ENCODE measurements at places on chromosomes 2 and 18.
A peak's percentile ranks its signal among the peaks of the same experiment; 100 is the strongest.

DNA sequence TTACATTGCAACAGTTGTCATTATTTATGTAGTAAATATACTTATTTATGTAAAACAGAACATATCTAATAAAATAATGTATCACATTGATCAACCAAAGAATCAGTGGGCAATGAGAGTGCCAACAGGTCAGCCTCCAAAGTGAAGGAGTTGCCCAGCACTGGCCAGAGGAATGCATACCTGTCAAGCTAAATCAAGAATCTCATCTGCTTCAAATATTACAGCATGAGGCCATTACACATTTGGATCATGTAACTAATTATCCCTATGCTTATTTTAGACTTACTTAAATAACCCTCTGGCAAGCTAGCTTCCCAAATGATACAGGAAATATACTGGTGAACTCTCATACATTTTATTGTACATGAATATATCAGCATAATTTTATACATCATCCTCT lies 1211.7 kb upstream of the ACVR2A start:
- H3K27me3 ChIP-seq: no peaks in the 10 kb centered on the region
- DNase-seq: no peak

- peaks cover 3% of the 10 kb centered on the region for H3K36me3 ChIP-seq
- H3K27me3 ChIP-seq: peaks cover 21% of the 10 kb centered on the region
- no peak overlapping the region for H3K4me3 ChIP-seq
- DNase-seq: no peak
- H3K4me1 ChIP-seq: peaks cover 9% of the 10 kb centered on the region
- H3K27ac ChIP-seq: no peak overlapping the region
Observed at GRCh38 chr2:207512356-207512755, 17.4 kb upstream of the CREB1 start.

DNA sequence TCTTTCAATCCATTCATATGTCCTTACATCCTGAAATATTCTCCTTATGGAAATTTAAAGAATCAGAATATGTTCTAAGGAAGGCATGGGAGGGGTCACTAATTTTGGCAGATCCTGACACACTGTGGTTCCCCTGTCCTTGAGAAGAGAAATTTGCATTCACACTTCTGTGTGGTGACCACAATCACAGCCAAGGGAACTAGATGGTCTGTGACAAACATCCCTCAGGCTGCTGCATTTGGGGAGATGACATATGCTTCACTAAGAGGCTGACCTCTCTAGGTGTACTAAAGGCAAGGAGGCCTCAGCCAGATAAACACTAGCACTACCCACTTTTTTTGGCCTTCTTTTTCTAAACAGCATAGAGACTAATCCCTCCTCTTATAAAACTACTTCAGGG lies 129.6 kb downstream of the MREG start:
- H3K27me3 ChIP-seq: peaks cover 36% of the 10 kb centered on the region
- no peak for DNase-seq
- H3K4me1 ChIP-seq: no peaks in the 10 kb centered on the region
- H3K36me3 ChIP-seq: no peaks in the 10 kb centered on the region
- no peak overlapping the region for H3K27ac ChIP-seq

- no peaks in the 10 kb centered on the region for H3K27me3 ChIP-seq
- no peak overlapping the region for H3K4me3 ChIP-seq
- DNase-seq: no peak
- H3K36me3 ChIP-seq: peaks cover 51% of the 10 kb centered on the region
- peaks cover 19% of the 10 kb centered on the region for H3K4me1 ChIP-seq
- no peak overlapping the region for H3K27ac ChIP-seq
Observed at GRCh38 chr2:20300656-20301055, 50.0 kb downstream of the PUM2 start.

DNA sequence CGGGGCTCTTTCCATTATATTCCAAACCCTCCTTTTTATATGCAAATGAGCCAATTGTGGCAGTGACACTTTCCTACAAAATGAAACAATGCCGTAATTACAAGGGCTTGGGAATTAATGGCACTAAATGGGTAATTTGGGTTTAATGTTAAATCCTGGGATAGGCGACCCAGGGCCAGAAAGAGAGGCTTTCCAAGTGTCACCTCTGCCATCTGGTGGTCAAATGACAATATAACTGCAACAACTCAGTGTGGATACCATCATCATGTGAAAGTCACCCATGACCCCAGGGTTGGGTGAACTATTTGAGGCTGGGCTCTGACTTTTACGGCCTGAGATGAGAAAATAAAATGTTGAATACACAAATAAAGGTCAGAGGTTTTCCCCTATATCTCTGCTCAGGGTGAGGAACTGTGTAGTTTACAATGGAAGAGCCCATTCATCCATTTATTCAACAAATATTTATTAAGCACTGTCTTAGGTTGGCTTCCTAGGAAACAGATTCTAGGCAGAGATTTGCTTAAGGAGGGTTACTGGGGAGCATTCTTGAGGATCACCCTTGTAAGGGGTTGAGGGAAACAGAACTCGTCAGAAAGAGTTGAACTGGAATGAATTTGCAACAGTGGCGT lies 13.6 kb upstream of the THADA start:
- H3K27me3 ChIP-seq: peaks cover 4% of the 10 kb centered on the region
- no peak overlapping the region for H3K27ac ChIP-seq
- peak; percentile 53 for DNase-seq
- peaks cover 7% of the 10 kb centered on the region for H3K4me1 ChIP-seq

- DNase-seq: no peak
- H3K4me3 ChIP-seq: no peak overlapping the region
- no peaks in the 10 kb centered on the region for H3K4me1 ChIP-seq
Observed at GRCh38 chr2:232196802-232197201, 181.7 kb upstream of the ALPP start.
